ENCODE measurements at places on chromosomes 13 and 19. TPM values are rescaled to one million over a fixed set of nuclear protein-coding genes. Genes with fewer than 3 reads are reported as not detected.

BEST2 gene
- total RNA-seq: not detected

GRIN2D gene
- 1.00 TPM for total RNA-seq

EDNRB gene
- 37.2 TPM for total RNA-seq

DNA sequence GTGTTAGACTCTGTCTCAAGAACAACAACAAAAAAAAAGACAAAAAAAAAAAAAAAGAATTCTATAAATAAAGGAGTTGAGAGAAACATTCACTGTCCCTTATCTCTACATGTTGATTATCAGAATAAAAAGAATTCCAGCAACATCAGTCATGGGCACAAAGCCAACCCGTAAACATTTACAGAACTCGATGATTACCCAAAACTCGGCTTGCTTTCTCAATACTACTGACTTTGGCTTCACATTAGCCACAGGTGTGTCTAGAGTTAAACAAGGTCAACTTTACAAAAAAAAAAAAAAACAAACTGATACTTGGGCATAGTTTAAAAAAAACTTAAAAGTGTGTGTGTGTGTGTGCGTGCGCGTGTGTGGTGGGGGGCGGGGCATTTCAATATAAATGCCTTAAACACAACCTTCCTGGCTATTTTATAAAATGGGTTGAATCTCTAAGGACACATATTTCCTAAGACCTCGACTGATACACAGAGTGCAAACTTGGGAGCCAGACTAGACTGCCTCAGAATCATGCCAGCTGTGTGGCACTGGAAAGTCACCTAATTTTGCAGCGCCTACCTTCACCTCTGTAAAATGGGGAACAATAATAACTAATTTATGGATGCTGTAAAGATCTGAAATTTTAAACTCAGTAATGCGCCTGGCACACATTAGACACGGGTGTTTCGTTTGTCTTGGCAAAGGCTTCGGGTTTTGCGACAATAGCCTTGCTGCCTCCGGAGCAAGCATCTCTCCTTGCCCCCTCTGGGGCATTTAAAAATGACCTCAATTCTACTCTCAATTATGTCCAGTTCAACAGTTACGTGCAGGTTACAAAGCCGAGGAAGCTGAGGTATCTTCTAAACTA lies 922 bp downstream of the EBPL start:
- H3K27ac ChIP-seq: peak overlapping the region; percentile 88
- H3K4me1 ChIP-seq: peaks cover 10% of the 10 kb centered on the region

DNA sequence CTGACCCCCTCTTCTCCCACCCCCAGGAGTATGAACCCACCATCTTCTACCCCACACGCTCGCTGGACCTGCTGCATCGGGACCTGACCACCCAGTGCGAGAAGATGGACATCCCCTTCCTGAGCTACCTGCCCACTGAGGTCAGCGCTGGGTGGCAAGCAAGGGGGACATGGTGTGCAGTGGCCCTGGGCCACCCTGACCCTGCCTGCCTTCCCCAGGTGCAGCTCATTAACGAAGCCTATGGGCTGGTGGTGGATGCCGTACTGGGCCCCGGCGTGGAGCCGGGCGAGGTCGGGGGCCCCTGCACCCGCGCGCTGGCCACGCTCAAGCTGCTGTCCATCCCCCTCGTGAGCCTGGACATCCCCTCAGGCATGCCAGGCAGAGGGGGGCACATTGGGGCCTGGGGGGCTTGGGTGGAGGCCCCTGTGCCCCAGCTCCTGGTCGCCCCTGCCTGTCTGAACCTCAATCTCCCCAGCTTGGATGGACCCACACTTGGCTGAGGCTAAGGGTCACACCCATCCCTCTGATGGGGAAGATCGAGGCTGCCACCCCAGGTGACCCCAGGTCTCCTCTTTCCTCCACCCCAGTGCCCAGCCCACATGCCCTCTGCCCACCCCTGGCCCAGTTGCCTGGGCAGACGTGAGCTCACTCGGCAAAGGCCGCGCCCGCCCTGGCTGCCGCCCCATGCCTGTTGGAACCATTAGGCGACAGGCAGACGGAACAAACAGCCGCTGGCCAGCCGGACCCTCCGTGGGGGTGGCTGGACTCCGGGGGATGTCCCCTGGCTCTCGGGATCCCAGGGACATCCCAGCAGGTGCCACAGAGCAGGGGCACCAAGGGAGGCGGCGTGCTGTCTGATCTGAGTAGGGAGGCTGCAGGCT lies 2.5 kb upstream of the CILP2 start:
- no peak for DNase-seq
- no peak overlapping the region for H3K27ac ChIP-seq
- no peaks in the 10 kb centered on the region for H3K36me3 ChIP-seq

GRCh38 chr13:44792096-44792495 lies 197.2 kb downstream of the NUFIP1 start:
- H3K27me3 ChIP-seq: no peaks in the 10 kb centered on the region
- no peaks in the 10 kb centered on the region for H3K36me3 ChIP-seq
- H3K27ac ChIP-seq: no peak overlapping the region
- H3K4me3 ChIP-seq: no peak overlapping the region
- no peak for DNase-seq
- no peaks in the 10 kb centered on the region for H3K4me1 ChIP-seq

DNA sequence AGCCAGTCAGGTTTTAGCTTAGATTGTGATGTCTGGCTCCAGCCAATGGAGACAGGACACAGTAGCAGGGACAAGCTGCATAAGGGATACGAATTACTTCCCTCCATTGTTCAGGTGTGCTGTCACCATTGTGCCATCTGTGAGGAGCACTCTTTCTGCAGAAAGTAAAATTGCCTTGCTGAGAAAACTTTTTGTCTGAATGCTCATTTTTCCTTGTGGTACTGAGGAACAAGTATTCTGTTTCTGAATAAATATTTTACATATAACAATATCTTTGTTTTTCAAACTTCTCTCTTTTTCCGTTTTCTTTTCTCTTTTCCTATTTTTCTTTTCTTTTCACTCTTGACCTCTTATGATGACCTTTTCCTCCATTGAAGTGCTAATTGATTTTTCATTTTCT lies 10.2 kb downstream of the SLC10A2 start:
- H3K36me3 ChIP-seq: no peaks in the 10 kb centered on the region
- H3K27me3 ChIP-seq: no peaks in the 10 kb centered on the region
- H3K4me1 ChIP-seq: peaks cover 6% of the 10 kb centered on the region
- no peak overlapping the region for H3K27ac ChIP-seq

DNA sequence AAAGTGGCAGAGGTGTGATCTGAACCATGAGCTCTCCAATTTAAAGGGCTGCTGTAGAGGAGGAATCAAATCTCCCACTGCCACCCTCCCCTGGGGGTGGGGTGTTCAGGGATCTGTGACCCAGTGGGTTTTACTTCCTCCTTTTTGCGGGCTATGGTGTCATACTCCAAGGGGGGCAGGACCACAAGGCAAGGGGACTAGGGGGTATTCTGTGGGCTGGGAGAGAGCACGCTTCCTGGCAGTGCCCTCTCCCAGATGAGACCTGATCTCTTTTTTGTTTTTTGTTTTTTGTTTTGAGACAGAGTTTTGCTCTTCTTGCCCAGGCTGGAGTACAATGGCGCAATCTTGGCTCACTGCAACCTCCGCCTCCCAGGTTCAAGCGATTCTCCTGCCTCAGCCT lies 10.3 kb downstream of the PLD3 start:
- DNase-seq: no peak
- no peak overlapping the region for H3K4me3 ChIP-seq

- no peak overlapping the region for H3K4me3 ChIP-seq
- H3K27me3 ChIP-seq: no peaks in the 10 kb centered on the region
- no peaks in the 10 kb centered on the region for H3K4me1 ChIP-seq
- no peaks in the 10 kb centered on the region for H3K36me3 ChIP-seq
- no peak overlapping the region for H3K27ac ChIP-seq
Observed at GRCh38 chr13:79307433-79307861, 98.6 kb downstream of the RBM26 start.

GRCh38 chr13:57632276-57633140 lies 964 bp downstream of the PCDH17 start:
- H3K27ac ChIP-seq: no peak overlapping the region
- no peaks in the 10 kb centered on the region for H3K36me3 ChIP-seq
- H3K27me3 ChIP-seq: peaks cover 29% of the 10 kb centered on the region
- peak; percentile 47 for DNase-seq
- H3K4me1 ChIP-seq: peaks cover 11% of the 10 kb centered on the region

- no peaks in the 10 kb centered on the region for H3K27me3 ChIP-seq
- H3K27ac ChIP-seq: no peak overlapping the region
- H3K4me1 ChIP-seq: no peaks in the 10 kb centered on the region
- no peaks in the 10 kb centered on the region for H3K36me3 ChIP-seq
- H3K4me3 ChIP-seq: no peak overlapping the region
Observed at GRCh38 chr19:48102870-48103751, 7.5 kb downstream of the PLA2G4C start.

All from hepatocyte (in vitro differentiated cells).